Stimulated activated naive B cell treated with anti-CD40 and anti-IgM and Interleukin-4, amounts not matched to agents 10 μg/mL and 1 μg/mL and 100 μg/mL, for 72 hours (primary cell): ENCODE measurements at places on chromosomes 16 and 17.

DNA sequence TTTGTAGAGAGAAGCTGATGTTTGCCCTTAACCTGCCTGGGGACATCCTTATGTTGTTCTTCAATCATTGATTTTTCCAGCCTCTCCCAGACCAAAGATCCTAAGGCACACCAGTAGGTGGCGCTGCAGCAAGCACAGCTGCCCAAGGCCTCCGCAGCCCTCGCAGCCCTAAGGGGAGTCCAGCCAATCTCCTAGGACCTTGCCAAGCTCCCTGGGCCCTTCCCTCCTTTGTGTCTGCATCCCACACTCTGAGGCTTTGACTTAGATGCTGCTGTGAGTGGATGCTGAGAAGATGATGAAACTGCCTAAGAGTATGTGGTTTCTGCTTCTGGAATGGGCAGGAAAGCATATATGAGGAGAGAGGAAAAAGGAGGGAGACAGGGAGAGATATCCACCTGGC is 47.1 kb downstream of the SPACA3 start:
- no peak for DNase-seq
- H3K36me3 ChIP-seq: no peaks in the 10 kb centered on the region
- H3K27me3 ChIP-seq: peaks cover 48% of the 10 kb centered on the region
- no peaks in the 10 kb centered on the region for H3K4me1 ChIP-seq
- H3K27ac ChIP-seq: no peak overlapping the region

DNA sequence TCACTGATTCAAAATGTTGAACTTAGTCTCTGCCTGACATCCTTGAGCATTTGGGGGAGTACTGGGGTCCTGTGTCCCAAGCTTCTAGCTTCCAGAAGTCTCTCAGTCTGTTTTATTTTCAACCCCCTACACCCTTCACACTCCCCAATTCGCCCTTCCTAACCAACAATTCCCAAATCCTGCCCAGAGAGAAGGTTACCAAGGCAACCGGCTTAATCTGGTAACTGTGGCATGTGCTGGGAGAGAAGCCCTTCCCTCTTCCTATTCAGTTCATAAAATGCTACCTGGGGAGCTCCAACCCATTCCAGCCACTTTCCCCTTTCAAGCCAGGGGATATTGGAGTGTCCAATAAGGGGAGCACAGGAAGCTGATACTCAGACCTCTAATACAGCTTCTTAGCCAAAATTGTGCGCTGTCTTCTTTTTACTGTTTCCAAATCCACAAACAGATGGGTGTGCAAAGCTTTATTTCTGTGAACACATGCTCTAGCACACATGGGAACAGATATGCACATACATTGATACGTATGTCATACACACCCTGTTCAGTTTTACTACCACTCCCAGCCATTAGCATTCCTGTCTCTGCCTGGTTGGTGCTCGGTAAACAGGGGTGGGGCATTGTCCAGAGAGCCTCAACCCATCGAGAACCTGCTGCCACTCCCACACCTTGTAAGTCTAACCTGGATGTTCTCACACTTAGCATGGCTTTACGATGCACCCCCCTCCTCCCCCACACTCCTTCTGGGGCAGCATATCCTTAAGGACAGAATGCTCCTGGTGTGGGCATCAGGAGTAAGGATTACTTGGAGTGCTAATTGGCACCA is 1.1 kb upstream of the RAPGEFL1 start:
- peaks cover 4% of the 10 kb centered on the region for H3K27me3 ChIP-seq
- peaks cover 19% of the 10 kb centered on the region for H3K4me1 ChIP-seq
- H3K4me3 ChIP-seq: no peak overlapping the region

- H3K27ac ChIP-seq: no peak overlapping the region
- H3K36me3 ChIP-seq: no peaks in the 10 kb centered on the region
- H3K4me3 ChIP-seq: no peak overlapping the region
- no peaks in the 10 kb centered on the region for H3K4me1 ChIP-seq
- peaks cover 46% of the 10 kb centered on the region for H3K27me3 ChIP-seq
These were observed 199.0 kb downstream of the ENGASE start for GRCh38 chr17:79273660-79274059.

GRCh38 chr16:75265911-75266701 is 14.7 kb upstream of the BCAR1 start:
- peaks cover 8% of the 10 kb centered on the region for H3K4me1 ChIP-seq
- no peak overlapping the region for H3K27ac ChIP-seq
- H3K27me3 ChIP-seq: peaks cover 58% of the 10 kb centered on the region
- no peaks in the 10 kb centered on the region for H3K36me3 ChIP-seq
- no peak for DNase-seq

- no peak overlapping the region for H3K4me3 ChIP-seq
- no peak overlapping the region for H3K27ac ChIP-seq
- no peaks in the 10 kb centered on the region for H3K27me3 ChIP-seq
- H3K4me1 ChIP-seq: no peaks in the 10 kb centered on the region
- DNase-seq: no peak
These were observed 151.5 kb downstream of the STX8 start for GRCh38 chr17:9424071-9424640.

DNA sequence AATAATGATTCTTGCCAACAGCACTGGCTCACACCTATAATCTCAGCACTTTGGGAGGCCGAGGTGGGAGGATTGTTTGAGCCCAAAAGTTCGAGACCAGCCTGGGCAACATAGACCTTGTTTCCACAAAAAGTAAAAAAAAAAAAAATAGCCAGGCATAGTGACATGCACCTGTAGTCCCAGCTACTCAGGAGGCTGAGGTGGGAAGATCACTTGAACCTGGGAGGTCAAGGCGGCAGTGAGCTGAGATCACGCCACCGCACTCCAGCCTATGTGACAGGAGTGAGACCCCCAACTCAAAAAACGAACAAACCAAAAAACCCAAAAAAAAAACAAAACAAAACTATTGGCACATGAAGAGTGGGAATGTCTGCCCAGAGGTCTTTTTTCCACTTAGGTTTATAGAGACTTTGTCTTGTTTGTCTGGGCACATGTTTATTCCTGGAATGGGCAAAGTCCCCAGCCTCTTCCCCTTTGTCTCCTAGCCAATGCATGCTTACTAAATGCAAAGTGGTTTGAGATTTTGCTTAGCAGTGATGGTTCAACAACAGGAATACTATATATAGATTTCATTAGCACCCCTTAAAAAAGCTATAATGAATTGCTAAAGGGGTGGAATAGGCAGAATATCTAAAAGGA is 25.9 kb downstream of the NMT1 start:
- no peak overlapping the region for H3K27ac ChIP-seq
- peaks cover 6% of the 10 kb centered on the region for H3K4me1 ChIP-seq
- H3K36me3 ChIP-seq: peaks cover 35% of the 10 kb centered on the region
- no peak for DNase-seq
- H3K27me3 ChIP-seq: no peaks in the 10 kb centered on the region
- no peak overlapping the region for H3K4me3 ChIP-seq

DNA sequence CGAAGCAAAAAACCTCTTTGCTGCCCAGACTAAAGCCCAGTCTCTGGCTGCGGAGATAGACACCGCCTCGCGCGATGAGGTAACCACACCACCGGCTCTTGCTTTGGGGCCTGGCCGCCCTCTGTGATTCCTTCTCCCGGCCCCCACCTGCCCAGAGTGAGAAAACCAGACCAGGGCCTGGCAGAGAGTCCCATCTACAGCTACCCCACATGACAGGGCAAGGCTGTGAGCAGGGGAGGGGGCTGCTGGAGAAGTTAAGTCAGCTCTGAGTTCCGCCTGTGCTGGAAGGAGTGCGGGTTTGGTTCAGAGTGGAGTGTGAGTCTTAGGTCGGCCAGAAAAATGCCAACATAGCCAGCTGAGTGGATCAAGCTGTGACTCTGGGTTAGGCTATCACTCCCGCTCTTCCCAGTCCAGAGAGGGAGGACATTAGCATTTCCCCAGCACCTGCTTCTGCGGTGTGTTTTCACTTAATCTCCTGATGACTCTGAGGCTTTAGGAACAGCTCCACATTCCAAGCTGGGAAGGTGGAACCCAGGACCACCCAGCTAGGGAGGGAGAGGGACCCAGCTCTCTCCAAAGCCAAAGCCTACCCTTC is 139.0 kb downstream of the RAB11FIP4 start:
- H3K4me3 ChIP-seq: no peak overlapping the region
- no peak for DNase-seq
- peaks cover 29% of the 10 kb centered on the region for H3K4me1 ChIP-seq
- H3K27me3 ChIP-seq: no peaks in the 10 kb centered on the region
- no peak overlapping the region for H3K27ac ChIP-seq

GRCh38 chr16:24508614-24509013 is 30.8 kb upstream of the RBBP6 start:
- no peak overlapping the region for H3K4me3 ChIP-seq
- no peak overlapping the region for H3K27ac ChIP-seq
- H3K36me3 ChIP-seq: no peaks in the 10 kb centered on the region
- peaks cover 5% of the 10 kb centered on the region for H3K4me1 ChIP-seq
- DNase-seq: no peak

- H3K4me1 ChIP-seq: peaks cover 2% of the 10 kb centered on the region
- DNase-seq: no peak
- H3K36me3 ChIP-seq: no peaks in the 10 kb centered on the region
- H3K4me3 ChIP-seq: peak overlapping the region; percentile 48
- no peak overlapping the region for H3K27ac ChIP-seq
These were observed 137.0 kb downstream of the ANKFN1 start for GRCh38 chr17:56290101-56290801.

DNA sequence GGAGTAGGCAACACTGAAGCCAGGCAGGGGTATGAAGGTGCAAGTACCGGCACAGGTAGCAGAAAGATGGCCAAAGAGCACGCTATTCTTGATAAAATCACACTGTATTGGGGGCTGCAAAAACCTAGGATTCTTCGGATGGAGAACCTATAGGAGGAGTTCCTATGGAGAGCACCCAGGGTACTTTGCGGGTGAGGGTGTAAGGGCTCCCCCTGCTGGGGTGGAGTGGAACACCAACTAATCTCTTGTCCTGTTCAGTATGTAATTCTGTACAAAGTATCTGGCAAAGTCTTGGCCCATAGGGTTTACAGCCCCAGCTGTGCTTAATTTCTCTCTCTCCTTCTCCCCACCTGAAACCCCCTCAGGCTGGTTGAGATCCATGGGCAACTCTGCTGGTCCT is 393.1 kb upstream of the ASIC2 start:
- DNase-seq: no peak
- H3K27ac ChIP-seq: no peak overlapping the region
- H3K4me1 ChIP-seq: no peaks in the 10 kb centered on the region
- no peaks in the 10 kb centered on the region for H3K36me3 ChIP-seq
- H3K27me3 ChIP-seq: peaks cover 4% of the 10 kb centered on the region

DNA sequence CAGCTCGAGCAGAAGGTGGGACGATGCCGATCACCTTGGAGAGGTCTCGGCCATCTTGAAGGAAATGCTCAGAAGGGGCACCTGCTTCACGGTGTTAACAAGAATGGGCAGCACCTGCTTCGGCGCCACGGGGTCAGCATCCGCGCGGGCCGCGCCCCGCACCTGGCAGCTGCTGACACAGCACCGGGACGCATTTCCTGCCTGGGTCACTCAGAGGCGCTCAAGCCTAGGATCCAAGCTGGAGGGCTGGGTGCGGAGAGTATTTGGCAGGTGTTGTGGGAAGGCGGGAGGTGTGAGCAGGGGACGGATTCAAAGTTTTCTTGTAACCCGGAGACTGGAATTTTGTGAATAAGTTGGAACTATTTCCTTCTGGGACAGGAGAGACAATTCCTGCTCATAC is 39.3 kb upstream of the AKTIP start:
- no peak overlapping the region for H3K27ac ChIP-seq
- DNase-seq: no peak
- H3K36me3 ChIP-seq: no peaks in the 10 kb centered on the region
- H3K4me3 ChIP-seq: no peak overlapping the region

GRCh38 chr17:34252444-34253138 is 2.5 kb upstream of the CCL2 start:
- H3K27ac ChIP-seq: peak overlapping the region; percentile 52
- H3K36me3 ChIP-seq: no peaks in the 10 kb centered on the region
- peak overlapping the region; percentile 30 for H3K4me3 ChIP-seq

DNA sequence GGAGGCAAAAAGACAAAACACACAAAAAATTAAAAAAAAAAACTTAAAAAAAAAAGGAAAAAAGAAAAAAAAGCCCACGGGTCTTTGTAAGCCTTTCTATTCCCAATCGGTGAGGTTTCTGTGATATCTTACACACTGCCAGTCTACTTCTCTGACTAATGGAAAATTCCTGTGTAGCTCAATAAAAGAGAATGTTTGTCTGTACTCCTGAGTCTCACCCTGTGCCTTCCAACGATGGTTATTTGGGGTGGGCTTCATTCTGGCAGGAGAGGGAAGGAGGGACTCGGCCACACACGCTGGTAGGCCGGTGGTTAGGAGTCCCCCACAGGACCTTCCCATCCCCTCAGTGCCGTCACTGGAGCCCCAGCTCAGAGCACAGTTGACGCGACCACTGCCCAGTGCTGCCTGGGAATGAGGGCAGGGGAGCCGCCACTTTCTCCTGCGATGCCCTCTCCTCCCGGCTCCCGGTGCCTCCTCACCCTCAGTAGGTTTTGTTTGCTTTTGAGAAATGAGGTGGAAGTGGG is 68.0 kb downstream of the AMFR start:
- H3K27ac ChIP-seq: peak overlapping the region; percentile 81
- DNase-seq: no peak
- H3K36me3 ChIP-seq: peaks cover 20% of the 10 kb centered on the region
- H3K4me1 ChIP-seq: peaks cover 11% of the 10 kb centered on the region

GRCh38 chr17:35865412-35866340 is 3.0 kb downstream of the HEATR9 start:
- peaks cover 20% of the 10 kb centered on the region for H3K36me3 ChIP-seq
- H3K27me3 ChIP-seq: no peaks in the 10 kb centered on the region
- DNase-seq: no peak
- no peak overlapping the region for H3K27ac ChIP-seq
